Activated T-helper 1 cell treated with anti-CD3 and anti-CD28 coated beads, Interleukin-2, amount 50 U/mL, for 16 hours (primary cell): ENCODE measurements at places on chromosomes 7 and 10.

- no peak for DNase-seq
Measured at GRCh38 chr7:129308047-129308446, 83.2 kb downstream of the AHCYL2 start.

- no peak for DNase-seq
Measured at GRCh38 chr7:94662548-94662947, 6.6 kb upstream of the SGCE start.

DNA sequence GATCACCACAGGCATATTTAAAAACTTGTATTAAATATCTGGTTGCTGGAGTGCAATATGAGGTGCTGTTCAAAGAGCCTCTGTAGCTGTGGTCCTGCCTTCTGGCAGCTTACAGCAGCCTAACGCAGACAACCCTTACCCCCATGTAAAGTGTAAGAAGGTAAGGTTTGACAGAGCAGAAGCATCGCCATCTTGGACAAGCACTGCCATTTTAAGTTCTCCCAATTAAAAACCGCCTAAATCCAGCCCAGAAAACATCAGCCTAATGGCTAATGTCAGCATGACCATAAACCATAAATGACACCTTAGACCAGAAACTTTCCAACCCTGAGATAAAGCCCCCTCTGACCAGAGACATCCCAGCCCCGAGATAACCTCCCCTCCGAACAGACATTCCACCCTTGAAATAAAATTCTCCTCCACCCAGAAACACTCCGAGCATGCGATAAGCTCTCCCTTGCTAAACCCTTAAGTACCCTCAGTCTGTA is 5.3 kb upstream of the OIT3 start:
- no peak for DNase-seq

DNA sequence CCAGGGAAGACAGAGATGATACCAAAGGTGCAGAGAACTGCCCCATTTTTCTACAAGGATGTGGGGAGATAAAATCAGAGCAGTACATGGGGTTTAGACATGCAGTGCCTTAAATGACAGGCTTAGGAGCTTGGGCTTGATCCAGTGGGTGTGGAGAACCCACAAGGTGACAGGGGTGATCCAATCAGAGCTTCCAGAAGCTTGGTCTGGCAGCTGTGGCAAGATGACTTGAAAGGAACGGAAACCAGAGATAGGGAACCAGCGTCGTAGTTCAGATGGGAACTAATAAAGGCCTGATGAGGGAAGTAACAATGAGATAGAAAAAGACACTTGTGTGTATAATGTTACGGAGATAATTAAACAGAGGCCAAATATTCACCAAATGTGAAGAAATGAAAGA is 80.7 kb downstream of the SLC37A3 start:
- no peak for DNase-seq

- no peak for DNase-seq
Measured at GRCh38 chr10:130224228-130224627, 88.0 kb downstream of the GLRX3 start.

DNA sequence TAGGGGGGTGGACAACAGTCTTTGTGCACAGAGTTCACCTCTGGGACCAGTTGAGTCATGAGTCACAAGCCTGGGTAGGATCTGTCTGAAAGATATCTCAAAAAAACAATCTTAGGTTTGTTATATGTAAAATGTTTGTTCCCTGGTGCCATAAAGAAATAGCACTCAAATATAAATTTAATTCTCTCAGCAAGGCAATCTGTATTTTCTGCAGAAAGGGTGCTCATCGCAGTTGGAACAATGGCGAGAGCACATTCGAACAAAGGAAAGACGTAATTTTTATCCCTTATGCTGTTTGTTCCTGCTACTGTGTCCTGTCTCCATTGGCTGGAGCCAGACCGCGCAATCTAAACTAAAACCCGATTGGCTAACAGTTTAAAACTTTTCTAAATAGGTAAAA is 63.7 kb downstream of the GALNT11 start:
- DNase-seq, result no peak

GRCh38 chr7:130818056-130818455 is 84.0 kb upstream of the KLF14 start:
- no peak for DNase-seq

DNA sequence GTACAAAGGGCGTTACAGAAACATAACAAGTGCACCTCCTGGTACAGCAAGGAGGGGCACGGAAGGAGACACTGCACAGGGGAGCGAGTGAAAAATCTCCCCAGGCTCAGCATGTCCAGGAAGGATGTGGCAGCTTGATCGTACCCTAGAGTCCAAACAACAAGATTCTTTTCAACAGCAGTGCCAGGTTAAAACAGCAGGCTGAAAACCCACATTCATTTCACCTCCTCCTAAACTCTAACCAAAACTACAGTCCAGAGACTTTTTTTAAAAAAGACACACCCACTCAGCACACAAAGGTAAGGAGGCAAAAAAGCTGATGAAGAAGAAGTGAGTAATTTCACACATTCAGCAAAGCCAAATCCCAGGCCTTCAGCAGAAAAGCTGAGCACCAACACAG is 138.8 kb downstream of the SFMBT2 start:
- no peak for DNase-seq

GRCh38 chr7:130418306-130418705 is 22.5 kb downstream of the CEP41 start:
- no peak for DNase-seq

DNA sequence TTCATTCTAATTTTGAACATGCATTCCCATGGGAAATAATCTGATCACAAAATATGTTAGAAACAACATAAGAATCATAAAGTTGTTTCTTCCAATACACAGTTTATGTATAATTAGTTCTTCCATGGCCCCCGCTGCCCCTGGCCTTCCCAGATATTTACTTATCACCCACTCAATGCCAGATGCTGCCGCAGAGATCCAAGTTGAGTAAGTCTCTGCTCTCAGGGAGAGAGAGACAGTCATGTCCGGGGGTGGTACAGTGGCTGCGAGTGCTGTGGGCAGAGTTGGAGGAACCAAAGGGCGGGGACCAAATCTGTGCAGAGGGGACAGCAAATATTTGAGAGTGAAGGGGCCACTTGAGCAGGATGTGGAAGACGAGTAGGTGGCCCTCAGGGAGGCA is 37.1 kb downstream of the COL26A1 start:
- no peak for DNase-seq

GRCh38 chr10:878895-879294 is 52.6 kb downstream of the LARP4B start:
- DNase-seq, result no peak
